ENCODE measurements at places on chromosomes 5 and 9. TPM values are rescaled to one million over a fixed set of nuclear protein-coding genes. Genes with fewer than 3 reads are reported as not detected.

Gene SCGB3A1
- not detected for total RNA-seq

Gene SHROOM1
- 3.3 TPM for total RNA-seq

Gene GRXCR2
- not detected for total RNA-seq

Gene TNC
- 215 TPM for total RNA-seq

DNA sequence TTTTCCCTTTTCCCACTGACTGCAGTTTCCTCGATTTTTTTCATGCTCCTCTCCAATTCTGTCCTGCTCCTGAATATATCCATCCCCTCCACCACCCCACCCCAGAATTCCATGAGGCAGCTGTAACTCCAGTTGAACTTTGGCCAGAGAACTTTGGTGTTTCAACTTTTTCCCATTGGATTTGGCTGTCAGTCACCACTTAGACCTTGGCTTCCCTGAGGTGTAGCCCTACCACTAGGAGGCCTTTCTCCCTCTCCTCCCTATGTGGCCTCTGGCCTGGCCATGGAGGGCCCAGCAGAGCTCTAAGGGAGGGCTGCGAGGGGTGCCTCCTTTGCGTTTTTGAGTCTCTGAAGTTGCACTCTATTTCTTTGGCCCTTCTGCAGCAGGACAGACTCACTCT, 261.3 kb downstream of the PIK3R1 start:
- no peak for DNase-seq

DNA sequence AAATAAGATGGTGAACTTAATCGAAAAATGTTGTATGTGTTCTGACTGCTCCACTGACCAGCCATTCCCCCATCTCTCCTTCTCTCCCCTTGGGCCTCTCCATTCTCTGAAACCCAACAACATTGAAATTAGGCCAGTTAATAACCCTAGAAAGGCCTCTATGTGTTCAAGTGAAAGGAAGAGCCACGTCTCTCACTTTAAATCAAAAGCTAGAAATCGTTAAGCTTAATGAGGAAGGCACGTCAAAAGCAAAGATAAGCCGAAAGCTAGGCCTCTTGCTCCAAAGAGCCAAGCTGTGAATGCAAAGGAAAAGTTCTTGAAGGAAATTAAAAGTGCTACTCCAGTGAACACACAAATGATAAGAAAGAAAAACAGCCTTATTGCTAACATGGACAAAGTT, 77.4 kb upstream of the NR5A1 start:
- no peak for DNase-seq

DNA sequence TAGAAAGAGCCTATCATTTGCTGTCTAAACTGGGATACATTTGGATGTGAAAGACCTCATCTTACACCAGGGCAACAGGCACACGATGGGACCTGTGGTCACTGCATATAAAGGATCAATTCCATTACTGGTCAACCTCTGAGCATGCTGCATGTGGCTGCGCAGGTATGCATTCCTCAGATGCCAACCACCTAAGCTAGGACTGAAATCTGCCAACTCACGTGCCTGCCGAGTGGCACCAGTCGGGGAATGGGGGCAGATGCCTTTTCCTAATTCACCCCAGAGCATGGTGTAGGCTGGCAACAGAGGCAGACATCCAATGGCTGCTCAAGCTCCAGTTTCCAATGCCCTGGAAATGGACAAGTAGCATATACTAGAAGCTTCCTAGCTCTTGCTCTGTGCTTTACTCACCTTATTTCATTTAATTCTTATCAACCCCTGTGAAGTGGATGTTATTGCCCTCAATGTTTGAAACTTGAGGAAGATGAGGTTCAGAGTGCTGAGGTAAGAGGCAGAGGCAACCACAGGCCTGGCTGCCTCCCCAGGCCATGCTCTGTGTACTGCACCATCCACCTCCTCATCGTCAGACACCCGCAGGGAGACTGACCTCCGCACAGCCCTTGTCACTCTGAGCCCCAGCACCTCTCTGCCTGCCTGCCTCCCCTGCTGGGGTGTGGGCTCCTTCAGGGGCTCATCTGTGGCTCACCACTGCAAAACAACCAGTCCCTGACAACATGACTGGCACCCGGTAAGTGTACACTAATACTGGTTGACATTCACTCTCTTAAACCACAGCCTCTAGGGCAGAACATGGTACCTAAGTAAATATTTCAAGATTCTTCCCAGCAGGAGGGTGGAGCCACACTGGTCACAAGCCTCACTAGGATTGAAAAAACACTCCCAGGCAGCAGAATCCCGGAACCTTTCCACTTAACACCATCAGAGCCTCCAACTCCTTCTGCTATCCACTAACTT, 228.5 kb downstream of the CRB2 start:
- DNase-seq, result peak; percentile 71

DNA sequence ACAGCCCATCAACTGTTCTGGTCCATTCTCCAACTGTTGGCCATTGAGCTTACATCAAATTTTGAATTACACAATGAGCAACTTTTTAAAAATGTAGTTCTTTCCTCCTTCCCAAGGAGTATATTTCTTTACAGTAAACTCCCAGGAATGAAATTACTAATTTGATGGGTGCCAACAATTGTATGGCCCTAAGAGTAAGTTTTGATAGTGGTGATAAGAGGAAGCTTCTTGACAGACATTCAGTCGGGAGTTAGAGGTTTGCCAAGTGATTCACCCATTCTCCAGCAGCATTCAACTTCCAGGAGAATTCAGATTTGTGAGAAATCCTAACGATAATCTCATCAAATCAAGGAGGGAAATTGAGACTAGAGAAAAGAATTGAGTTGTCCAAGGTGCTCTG, 579.9 kb downstream of the ACTL7B start:
- no peak for DNase-seq

DNA sequence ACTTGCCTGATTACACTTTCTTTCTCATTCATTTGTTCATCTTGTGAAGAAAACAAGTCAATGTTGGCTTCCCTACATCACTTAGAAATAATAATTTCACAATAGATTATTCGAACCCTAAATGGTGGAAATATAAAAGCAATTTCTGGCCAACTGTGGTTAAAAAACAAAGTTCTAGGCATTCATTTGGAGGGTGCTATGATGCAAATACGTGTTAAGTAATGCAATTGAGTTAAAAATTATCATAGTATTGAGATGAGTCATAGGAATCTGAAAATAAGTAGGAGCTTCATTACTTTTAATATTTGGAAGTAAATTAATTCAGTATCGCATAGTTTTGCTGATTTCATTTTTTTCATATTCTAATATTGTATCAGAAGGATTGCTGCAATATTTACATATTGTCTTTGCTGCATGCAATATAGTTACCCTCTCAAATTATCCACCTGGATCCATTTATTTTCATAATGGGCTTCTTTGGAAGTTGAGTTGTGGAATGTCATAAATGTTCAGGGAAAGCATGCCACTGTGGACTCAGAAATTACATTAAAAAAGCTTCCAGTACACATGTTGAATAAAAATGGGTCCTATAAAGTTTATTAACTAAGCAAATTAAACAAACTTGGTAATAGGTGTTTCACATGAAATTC, 647.7 kb upstream of the WWC1 start:
- DNase-seq, result peak; percentile 63

- peak; percentile 60 for DNase-seq
Measured at GRCh38 chr5:87127426-87127825, 140.3 kb upstream of the RASA1 start.

DNA sequence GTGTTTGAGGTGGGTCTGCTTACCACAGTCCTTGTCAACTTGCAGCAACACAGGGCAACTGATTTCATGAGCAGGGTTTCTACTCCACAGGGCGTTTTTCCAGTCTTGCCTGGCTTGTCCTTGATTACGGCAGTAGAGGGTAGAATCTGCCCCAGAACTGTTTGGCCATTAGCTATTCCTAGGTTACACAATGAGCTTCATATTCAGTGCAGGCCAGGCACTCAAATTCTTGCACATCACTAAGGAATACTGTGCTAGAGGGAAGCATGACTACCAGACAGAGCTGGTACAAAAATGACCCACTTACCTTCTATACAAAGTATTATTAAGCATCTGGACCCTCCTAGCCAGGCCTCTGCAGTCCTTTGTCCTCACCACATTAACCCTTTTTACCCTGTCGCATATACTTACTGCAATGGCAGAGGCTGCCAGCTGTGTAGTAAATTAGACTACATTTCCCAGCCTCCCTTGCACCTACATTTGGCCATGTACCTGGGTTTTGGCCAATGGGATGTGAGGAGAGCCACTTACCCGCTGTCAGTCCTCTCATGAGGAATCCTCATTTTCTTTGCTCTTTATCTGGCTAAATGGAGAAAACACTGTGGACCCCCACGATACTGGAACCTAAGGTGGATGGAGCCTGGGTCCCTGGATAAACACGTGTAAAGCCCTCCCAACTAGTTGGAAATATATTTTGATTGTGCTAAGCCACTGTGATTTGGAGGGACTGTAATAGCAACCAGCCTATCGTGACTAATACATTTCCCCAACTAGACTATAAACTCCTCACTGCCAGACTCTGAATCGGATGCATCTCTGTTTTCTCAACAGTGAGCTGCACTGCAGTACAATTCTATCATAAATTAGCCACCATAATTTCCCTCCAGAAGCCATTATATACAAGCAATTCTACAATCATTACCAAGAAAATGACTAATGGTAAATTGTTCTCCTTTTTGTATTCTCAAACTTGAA, 218.7 kb downstream of the GLIS3 start:
- peak; percentile 28 for DNase-seq

GRCh38 chr5:164433106-164433870, 927.9 kb downstream of the MAT2B start:
- DNase-seq, result peak; percentile 7

GRCh38 chr9:105890046-105890822, 195.9 kb downstream of the TMEM38B start:
- peak; percentile 8 for DNase-seq

DNA sequence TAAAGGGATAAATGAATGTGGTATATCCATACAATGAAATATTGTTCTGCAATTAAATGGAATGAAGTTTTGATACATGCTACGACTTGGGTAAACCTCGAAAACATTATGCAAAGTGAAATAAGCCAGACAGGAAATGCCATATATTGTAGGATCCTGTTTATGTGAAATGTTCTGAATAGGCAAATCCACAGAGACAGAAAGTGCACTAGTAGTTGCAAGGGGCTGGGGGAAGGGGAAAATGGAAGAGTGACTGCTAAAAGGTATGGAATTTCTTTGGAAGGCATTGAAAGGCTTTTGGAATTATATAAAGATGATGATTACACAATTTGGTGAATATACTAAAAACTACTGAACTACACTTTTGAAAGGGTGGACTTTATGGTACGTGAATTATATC, 97.0 kb downstream of the FOXD1 start:
- DNase-seq, result no peak
